ENCODE measurements at places on chromosomes 13 and 19.

DNA sequence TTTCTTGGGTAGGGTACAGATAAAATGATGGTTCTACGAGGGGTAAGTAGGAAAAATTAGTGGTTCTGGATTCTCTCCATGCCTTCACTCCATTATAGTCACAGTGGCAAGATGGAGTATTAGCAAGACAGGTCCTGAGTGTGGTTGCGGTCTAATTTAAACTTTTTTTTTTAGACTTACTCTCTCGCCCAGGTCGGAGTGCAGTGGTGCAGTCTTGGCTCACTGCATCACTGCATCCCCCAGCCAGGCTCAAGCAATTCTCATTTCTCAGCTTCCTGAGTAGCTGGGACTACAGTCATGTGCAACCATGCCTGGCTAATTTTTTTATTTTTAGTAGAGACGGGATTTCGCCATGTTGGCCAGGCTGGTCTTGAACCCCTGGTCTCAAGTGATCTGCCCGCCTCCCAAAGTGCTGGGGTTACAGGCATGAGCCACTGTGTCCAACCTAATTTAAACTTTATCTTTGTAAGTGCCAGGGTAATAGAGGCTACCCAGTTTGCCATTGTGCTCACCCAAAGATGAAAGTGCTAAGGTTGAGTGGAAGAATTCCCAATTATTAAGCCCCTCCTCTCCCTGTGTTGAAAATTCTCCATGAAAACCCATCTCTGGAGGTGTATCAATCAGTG lies 135.6 kb downstream of the TM9SF2 start:
- no peak overlapping the region for H3K4me3 ChIP-seq
- DNase-seq = no peak
- no peaks in the 10 kb centered on the region for H3K27me3 ChIP-seq
- no peaks in the 10 kb centered on the region for H3K36me3 ChIP-seq
- H3K4me1 ChIP-seq = no peaks in the 10 kb centered on the region
- H3K27ac ChIP-seq = no peak overlapping the region

DNA sequence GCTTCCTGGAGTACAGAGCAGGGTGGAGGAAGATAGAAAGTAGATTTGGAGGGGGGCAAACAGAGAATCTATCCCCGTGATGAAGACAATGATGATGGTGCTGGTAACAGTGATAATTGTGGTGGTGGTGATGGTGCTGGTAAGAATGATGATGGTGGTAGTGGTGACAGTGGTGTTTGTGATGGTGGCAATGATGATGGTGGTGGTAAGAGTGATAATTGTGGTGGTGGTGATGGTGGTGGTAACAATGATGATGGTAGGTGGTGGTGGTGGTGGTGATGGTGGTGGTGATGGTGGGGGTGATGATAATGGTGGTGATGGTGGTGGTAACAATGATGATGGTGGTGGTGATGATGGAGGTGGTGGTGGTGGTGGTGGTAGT lies 169.8 kb downstream of the TSHZ3 start:
- H3K4me3 ChIP-seq = no peak overlapping the region
- DNase-seq = no peak

GRCh38 chr19:18648973-18649315 lies 12.1 kb downstream of the KLHL26 start:
- DNase-seq = no peak
- no peaks in the 10 kb centered on the region for H3K27me3 ChIP-seq
- H3K27ac ChIP-seq = peak overlapping the region; percentile 89
- peaks cover 72% of the 10 kb centered on the region for H3K4me1 ChIP-seq
- H3K36me3 ChIP-seq = no peaks in the 10 kb centered on the region

DNA sequence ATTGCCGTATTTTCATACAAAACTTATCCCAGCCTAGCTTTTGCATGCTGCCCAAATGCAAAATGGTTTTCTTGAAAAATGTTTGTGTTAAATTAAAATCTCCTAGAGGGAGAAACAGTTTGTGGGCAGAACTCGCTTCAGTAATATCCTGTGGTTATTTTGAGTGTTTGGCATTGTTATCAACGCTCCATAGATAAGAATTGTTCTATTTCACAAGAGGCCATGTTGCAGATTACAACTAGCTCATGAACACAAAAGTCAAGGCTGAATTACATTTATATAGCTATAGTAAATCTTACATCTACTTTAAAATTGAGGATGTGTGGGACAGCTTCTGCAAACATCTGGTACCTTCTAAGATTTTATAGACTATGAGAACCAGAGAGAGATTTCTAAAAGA lies 447.9 kb downstream of the DCT start:
- H3K27me3 ChIP-seq = no peaks in the 10 kb centered on the region
- H3K36me3 ChIP-seq = no peaks in the 10 kb centered on the region
- no peak overlapping the region for H3K4me3 ChIP-seq
- H3K27ac ChIP-seq = no peak overlapping the region

GRCh38 chr13:113086031-113086750 lies 19.4 kb upstream of the F7 start:
- H3K4me1 ChIP-seq = no peaks in the 10 kb centered on the region
- no peak overlapping the region for H3K4me3 ChIP-seq
- DNase-seq = no peak
- H3K27ac ChIP-seq = no peak overlapping the region
- peaks cover 76% of the 10 kb centered on the region for H3K36me3 ChIP-seq

DNA sequence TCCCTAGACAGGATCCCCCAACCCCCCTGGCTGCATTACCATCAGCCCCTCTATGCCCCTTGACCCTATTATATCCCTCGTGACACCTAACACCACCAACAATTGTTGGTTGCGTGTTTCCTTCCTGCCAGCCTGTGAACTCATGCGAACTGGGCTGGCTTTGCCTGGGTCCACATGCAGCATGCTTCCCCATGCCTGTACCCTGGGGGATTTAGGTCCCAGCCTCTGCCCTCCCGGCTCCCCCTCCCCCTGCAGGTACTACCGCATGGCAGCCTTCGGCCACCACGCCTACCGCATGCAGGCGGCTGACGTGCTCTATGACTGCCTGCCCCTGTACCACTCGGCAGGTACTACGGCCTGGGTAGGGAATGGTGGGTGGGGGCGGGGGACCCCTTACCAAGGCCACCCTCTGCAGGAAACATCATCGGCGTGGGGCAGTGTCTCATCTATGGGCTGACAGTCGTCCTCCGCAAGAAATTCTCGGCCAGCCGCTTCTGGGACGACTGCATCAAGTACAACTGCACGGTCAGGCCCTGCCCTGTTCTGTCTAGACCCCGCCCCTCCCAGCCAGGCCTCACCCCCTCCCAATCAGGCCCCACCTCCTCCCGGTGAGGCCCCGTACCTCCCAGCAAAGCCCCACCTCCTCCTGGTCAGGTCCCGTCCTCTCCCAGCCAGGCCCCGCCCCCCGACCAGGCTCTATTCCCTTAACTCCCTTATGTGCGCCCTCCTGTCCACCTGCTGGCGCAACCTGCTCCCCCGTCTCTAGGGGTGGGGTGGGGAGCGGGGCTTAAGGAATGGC lies 18.5 kb downstream of the SLC27A1 start:
- H3K27ac ChIP-seq = peak overlapping the region; percentile 72
- peak; percentile 92 for DNase-seq
- peaks cover 30% of the 10 kb centered on the region for H3K4me1 ChIP-seq

- H3K4me3 ChIP-seq = no peak overlapping the region
- H3K4me1 ChIP-seq = no peaks in the 10 kb centered on the region
- peaks cover 7% of the 10 kb centered on the region for H3K36me3 ChIP-seq
- DNase-seq = no peak
Measured at GRCh38 chr13:32126278-32126677, 94.7 kb downstream of the FRY start.

DNA sequence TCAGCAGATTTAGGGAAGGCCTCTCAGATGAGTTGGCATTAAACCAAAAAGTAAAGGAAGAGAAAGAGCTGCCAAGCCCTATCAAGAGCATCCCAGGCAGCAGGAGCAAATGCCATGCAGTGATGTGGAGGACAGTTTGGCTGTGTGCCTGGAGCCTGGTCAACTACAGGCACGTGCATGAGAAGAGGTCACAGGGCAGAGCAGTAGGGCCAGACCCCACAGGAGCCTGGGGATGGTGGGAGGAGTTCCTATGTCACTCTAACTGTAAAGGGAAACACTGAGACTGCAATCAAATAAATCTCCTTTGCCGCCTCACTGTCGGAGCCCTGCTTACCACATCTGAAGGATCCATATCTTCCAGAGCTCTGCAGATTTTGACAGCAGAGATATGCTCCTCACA lies 240.5 kb downstream of the ENOX1 start:
- H3K4me3 ChIP-seq = no peak overlapping the region
- H3K27ac ChIP-seq = no peak overlapping the region
- peak; percentile 47 for DNase-seq
- H3K36me3 ChIP-seq = no peaks in the 10 kb centered on the region
- H3K27me3 ChIP-seq = no peaks in the 10 kb centered on the region

DNA sequence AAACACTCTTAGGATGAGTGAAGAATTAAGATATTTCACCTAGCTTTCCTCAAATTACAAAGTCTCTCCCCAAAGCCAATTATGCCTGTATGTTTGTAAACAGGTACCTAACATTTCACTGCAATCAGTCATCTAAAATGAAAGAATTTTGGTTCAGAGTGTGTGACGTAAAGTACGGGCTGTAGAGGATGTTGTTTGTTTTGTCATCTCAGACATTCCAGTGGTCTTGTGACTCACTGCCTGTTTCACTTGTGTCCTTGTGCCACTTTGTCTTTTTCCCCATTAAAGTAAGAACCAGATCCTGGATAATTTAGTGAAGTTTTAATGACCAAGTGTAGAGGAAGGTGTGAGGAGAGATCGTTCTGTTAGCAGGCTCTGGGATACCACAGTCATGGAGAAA lies 28.6 kb upstream of the EID2 start:
- peaks cover 18% of the 10 kb centered on the region for H3K27me3 ChIP-seq
- no peak for DNase-seq
- no peak overlapping the region for H3K27ac ChIP-seq
- H3K36me3 ChIP-seq = no peaks in the 10 kb centered on the region
- no peaks in the 10 kb centered on the region for H3K4me1 ChIP-seq
- H3K4me3 ChIP-seq = no peak overlapping the region

All from stomach (tissue), 19 donors.